Upper lobe of right lung (tissue), 1 donor: ENCODE measurements at places on chromosomes 7 and 10.

GRCh38 chr10:129219364-129219763 is 247.7 kb upstream of the MGMT start:
- no peak for DNase-seq

DNA sequence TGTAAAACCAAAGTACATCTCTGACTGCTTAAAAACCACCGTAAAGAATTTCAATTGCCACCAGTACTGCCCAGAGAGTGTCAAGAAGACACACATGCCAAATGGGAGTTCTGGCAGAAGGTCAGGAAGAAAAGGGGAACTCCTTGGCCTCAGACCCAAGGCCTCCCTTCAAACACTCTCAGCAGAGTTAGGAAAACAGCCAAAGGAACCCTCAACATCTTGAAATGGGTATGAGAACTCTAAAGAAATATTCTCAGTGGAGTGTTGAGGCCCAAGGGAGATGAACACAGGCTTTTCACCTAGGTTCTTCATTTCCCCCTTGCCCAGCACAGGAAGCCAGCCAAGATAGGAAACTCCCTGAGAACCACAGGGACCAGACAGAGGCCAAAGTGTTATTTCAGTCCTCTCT is 96.1 kb upstream of the ASAH2 start:
- no peak for DNase-seq

DNA sequence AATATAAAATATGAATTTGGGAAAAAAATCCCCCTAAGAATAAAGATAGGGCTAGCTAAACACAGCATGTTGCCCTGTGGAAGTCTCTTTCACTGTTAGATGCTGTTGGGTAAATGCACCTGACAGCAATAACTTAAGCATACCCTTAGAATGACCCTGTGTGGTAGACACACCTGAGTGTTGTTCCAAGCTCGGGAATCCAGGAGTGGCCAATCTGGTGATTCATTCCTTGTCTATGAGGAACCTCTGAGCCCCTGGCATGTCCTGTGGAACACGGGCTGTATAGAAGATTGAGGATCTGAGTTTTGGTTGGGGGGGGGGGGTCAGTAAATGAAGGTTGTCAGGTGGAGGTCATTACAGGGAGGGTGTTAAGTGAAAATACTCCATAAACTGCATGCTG is 730.0 kb upstream of the IGFBP3 start:
- DNase-seq = no peak

DNA sequence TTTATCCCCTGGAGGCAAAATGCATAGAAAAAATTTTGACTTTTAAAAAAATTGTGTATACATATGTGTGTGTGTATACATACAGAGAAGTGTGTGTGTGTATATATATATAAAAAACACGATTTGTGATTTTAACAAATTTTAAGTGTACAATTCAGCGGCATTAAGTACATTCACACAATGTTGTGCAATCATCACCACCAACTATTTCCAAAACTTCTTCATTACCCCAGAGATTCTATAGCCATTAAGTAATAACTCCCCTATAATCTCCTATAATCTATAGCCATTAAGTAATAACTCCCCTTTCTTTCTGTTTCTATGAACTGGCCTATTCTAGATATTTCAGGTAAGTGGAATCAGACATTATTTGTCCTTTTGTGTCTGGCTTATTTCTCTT is 20.7 kb upstream of the CAMK2B start:
- DNase-seq = no peak

DNA sequence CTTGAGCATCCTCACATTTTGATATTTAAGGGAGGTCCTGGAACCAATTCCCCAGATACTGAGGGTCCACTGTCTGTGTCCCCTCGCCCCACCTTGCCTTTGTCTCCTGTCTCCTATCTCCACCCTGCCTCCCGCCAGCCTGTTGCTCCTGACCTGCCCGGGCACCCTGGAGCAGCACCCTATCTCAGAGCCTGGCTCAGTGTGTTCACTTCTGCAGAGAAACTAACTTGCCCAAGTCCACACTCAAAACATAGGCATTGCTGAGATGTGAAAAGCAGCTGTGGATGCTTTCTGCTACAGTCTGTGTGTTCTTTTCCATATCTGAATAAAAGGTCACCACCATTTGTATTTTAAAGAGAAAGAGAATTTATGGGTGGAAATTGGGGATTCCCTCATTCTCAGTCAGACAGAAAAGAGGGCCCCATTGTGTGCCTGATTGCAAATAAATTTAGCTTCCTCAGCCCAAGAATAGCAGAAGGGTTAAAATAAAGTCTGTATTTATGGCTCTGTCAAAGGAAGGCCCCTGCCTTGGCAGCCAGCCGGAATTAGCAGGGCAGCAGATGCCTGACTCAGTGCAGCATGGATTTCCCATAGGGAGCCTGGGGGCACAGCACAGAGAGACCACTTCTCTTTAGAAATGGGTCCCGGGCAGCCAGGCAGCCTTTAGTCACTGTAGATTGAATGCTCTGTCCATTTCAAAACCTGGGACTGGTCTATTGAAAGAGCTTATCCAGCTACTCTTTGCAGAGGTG is 161.3 kb downstream of the EGFR start:
- no peak for DNase-seq

GRCh38 chr7:14836006-14836405 is 66.5 kb downstream of the DGKB start:
- no peak for DNase-seq

GRCh38 chr10:65827359-65827758 is 1098.5 kb upstream of the LRRTM3 start:
- DNase-seq = no peak

- peak; percentile 33 for DNase-seq
These were observed 202.9 kb downstream of the GRID1 start for GRCh38 chr10:86163522-86164173.

DNA sequence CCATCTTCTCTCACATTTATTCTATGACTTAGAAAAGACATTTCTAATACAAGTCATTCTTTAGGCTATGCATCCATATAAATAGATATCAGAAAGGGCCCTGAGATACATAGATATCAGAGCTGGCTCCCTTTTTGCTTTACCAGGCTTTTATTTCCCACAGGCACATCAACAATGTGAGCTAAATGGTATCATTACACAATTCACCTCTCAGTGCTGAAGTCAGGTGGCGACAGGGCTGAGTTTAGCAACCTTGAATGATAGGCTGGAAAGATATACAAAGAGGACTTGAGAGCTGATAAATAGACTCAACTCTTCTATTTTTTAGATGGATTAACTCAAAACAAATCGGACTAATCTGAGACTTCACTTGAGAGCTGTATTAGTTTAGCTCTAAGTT is 189.2 kb upstream of the COL1A2 start:
- DNase-seq = no peak

DNA sequence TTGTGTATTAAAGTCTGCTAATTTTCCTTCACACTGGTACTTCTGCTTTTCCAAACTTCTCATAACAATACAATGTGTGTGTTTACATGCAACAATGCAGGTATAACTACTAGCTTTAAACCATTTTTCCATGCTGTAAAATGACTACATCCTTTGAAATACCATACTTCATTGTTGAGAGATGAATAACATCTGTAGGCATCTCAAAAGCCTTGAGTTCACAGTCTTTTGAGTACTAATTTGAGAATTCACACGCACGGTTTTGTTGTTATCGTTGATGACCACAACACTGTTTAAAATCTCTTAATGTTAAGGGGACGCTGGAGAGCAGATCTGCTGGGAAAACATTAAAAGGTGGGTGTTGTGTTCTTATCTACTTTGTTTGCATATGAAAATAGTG is 37.4 kb downstream of the SEMA3A start:
- DNase-seq = no peak

DNA sequence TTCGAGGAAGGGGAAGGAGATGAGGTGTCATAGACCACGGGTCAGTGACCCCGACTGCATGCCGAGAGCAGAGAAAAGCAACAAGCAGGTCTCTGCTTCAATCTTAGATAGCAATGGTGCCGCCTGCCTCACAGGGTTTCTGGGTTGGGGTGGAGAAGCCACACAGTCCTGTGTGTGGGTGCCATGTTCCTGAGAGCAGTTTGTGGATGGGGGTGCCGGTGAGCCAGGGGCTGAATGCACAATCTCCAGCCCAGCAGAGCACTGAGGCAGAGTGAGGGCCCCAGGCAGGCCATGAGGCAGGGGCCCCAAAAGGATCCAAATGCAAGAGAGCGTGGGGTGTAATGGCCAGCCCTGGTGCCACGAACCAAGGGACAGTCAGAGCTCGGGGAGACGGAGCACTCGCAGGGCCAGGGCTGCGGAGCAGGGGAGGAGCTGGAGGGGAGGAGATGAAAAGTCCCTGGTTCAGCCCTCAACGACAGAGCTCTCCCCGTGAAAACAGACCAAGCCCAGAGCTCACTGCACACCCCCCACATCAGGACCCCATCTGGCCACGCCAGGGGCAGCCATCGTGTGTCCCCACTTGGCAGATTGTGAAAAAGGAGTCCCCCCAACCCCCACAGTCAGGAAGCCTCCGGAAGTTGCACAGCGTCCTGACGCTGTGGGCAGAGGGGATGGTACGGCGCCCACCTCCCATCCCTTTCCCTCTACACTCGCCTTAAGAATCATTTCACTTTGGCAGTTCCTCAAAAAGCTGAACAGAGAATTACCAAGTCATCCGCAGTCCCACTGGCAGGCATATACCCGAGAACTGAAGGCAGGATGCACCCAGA is 19.9 kb downstream of the WDR86 start:
- peak; percentile 57 for DNase-seq

- no peak for DNase-seq
These were observed 177.0 kb downstream of the GNAT3 start for GRCh38 chr7:80334908-80335307.

DNA sequence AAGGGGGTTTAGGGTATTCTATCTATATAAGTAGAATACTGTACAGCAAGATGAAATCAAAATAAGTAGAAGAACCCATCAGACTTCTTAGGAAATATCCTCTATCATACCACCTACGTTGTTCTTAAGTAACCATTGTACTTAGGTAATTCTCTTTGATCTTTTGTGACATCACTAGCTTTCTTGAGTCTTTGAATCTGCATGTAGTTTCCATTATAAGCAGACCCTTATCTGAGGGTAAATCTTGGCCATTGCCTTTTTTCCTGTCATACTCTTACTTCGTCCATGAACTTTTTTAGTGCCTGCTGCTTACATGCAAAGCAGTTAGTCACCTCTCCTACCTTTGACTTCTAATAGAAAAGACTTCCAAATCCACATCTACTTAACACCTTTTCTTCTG is 49.0 kb downstream of the WAC start:
- DNase-seq = no peak

DNA sequence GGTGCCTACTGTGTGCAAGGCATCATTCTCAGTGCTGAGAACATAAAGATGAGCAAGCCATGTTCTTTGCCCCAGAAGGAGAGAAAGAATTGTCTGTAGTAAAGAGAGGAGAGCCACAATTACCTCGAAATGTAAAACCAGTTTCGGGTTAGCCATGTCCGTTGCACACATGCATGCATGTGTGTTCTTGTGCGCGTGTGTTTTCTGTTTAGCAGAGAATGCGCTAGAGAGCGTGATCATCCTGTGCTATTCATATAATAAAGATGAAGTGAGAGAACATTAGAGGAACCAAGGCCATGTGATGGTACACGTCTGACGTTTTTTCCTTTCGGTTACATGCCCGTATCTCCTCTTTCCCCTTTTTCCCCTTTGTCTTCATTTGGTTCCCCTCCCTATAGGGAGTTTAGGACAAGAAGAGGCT is 158.2 kb downstream of the CELF2 start:
- DNase-seq = no peak

DNA sequence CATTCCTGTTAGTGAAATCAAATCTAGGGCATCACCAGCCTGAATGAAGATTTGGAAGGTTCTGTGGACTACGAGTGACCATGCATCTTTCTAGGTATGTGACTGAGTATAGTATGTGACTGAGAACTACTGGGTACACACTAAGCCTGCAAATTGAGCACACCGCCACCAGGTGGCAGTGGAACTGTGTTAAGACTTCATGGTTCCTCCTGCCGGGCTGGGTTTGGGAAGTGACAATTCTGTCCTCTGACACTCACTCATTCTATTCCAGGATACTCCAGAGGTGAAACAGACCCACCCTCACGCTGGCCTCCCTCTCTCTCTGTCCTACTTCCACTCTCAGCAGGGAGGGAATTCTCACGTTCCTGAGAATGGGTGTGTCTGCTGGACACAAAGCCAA is 84.0 kb upstream of the TMEM248 start:
- DNase-seq = peak; percentile 53

DNA sequence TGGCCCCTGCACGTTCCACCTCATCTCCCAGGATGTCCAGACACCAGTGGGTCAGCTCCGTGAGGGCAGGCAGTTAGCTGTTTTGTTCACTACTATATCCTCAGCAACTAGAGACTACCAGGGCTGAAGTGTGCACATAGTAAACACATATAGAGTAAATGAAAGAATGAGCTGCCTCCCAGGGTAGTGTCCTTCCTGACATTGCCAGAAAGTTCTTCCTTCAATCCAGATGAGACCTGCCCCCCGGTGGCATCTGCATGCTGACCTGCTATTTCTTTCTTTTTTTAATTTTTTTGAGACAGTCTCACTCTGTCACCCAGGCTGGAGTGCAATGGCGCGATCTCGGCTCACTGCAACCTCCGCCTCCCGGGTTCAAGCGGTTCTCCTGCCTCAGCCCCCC is 14.0 kb upstream of the ARPC1A start:
- no peak for DNase-seq

DNA sequence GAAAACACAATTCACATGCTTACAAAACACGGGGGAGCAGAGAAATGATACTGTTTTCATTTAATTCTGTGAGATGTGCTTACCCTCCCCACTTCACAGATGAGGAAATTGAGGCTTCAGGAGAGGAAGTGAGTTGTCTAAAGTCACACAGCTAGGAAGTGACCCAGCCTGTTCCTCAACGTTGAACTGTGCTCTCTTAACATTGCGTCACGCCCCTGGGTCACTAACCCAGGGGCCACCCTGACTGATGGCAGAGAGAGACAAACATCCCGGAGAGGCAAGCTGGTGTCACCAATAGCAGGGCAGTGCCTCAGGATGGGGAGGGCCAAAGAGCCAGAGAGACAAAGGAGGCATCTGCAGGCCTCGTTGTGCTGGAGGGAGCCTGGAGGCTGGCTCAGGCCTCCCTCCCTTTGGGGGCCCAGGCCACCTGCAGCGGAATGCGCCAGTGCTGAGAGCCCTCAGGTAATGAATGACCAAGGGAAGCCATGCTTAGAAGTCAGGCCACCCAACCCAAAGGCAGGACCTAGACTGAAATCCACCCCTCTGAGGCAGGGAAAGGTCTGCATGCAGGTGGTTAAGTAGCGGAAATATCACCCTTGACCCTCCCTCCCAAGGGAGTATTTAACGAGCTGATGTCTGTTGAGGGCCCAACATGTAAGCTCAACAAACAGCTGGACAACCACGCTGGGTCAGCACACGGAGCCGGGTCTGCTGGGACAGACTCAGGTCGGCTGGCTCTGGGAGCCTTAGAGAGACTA is 81.3 kb downstream of the C10orf105 start:
- peak; percentile 75 for DNase-seq

GRCh38 chr7:50305583-50306493 is 1.3 kb downstream of the IKZF1 start:
- DNase-seq = no peak

GRCh38 chr7:143458263-143458662 is 15.0 kb downstream of the TAS2R60 start:
- no peak for DNase-seq
